Cardiac septum (tissue), 1 donor: ENCODE measurements at places on chromosomes 13 and 19. TPM values are rescaled to one million over a fixed set of nuclear protein-coding genes. Genes with fewer than 3 reads are reported as not detected.

Gene IGSF23
- not detected for total RNA-seq

Gene ZNF468
- total RNA-seq = 7.8 TPM

Gene TEX29
- 0.70 TPM for total RNA-seq

Gene CEACAM16
- not detected for total RNA-seq

Gene ZNF844
- total RNA-seq = 14.7 TPM

Gene IRGC
- total RNA-seq = not detected

Gene CASP14
- total RNA-seq = not detected

Gene SMG9
- total RNA-seq = 17.2 TPM

Gene EXOSC5
- total RNA-seq = 9.0 TPM

Gene DNM2
- total RNA-seq = 138 TPM

Gene TMEM59L
- 3.0 TPM for total RNA-seq

Gene RUBCNL
- 1.9 TPM for total RNA-seq

Gene CCDC194
- total RNA-seq = 0.40 TPM

Gene DNASE2
- total RNA-seq = 21.3 TPM

Gene SHANK1
- total RNA-seq = 1.3 TPM

Gene IL4I1
- total RNA-seq = 1.2 TPM

Gene PRKCG
- total RNA-seq = not detected

Gene ATP4A
- total RNA-seq = not detected

Gene DOHH
- 11.1 TPM for total RNA-seq

Gene WDR88
- total RNA-seq = not detected

Gene FGF22
- not detected for total RNA-seq

Gene PNMA8A
- 11.1 TPM for total RNA-seq

Gene PCP2
- not detected for total RNA-seq

Gene ZNF181
- 19.3 TPM for total RNA-seq

Gene THSD8
- total RNA-seq = 0.94 TPM

Gene PDE4C
- total RNA-seq = 1.3 TPM

Gene CD79A
- not detected for total RNA-seq

Gene FUT1
- 1.6 TPM for total RNA-seq

Gene VSTM2B
- total RNA-seq = not detected

Gene HSPB6
- total RNA-seq = 863 TPM

Gene SIPA1L3
- total RNA-seq = 14.0 TPM

Gene SERPINE3
- not detected for total RNA-seq

Gene ZNF627
- 6.4 TPM for total RNA-seq

Gene AMER2
- total RNA-seq = not detected

Gene LILRA5
- total RNA-seq = 2.1 TPM

Gene ZNF536
- total RNA-seq = 11.9 TPM

Gene CYP2B6
- not detected for total RNA-seq

Gene ZNF667
- total RNA-seq = 4.5 TPM

Gene PDX1
- total RNA-seq = not detected

Gene OR7E24
- not detected for total RNA-seq

Gene CLEC17A
- total RNA-seq = not detected

Gene USPL1
- 9.8 TPM for total RNA-seq

Gene IL17D
- total RNA-seq = 2.4 TPM

Gene BCKDHA
- total RNA-seq = 36.9 TPM

Gene RXFP2
- not detected for total RNA-seq

Gene LAIR2
- total RNA-seq = not detected
